ENCODE measurements at places on chromosomes 1 and 21.
A peak's percentile ranks its signal among the peaks of the same experiment; 100 is the strongest.

- DNase-seq, result no peak
These were observed 91.6 kb downstream of the KAZN start for GRCh38 chr1:14689996-14690615.

DNA sequence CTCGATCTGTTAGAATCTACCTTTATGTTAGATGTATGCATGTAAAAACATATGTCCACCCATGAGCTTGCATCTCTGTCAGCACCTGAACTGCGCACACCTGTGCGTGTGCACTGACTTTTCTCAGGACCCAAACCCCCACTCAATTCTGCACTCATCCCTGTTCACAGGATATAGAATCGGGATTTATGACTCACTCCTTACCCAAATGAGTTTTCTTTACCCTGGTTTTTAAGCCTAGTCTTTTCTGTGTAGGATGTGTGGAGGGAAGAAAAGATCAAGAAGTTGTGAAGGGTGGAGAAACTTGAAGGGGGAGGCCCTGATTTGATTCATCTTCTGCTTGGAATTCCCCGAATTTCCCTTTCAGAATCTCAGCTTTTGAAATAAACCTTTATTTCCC is 2.4 kb downstream of the ACKR1 start:
- DNase-seq, result no peak

- no peak for DNase-seq
These were observed 101.1 kb downstream of the PRKAB2 start for GRCh38 chr1:147071142-147071541.

- DNase-seq, result peak; percentile 93
These were observed 155.4 kb downstream of the CLEC20A start for GRCh38 chr1:178341261-178341956.

DNA sequence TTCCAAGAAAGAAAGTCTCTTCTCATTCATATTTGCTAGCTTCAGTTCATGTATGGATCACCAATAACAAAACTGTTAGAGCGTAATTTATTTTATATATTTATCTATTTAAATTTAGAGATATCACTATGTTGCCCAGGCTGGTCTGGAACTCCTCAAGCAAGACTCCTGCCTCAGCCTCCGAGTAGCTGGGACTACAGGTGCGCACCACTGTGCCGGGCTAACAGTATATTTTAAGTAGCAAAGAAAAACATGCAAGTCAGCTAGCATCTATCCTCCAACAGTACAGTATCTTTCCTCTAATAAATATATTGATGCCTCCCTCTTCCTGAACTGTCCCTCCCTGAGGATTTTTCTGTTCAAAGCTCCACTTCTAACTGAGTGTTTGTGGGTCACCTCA is 21.5 kb downstream of the INPP5B start:
- no peak for DNase-seq

GRCh38 chr1:174060090-174060489 is 37.9 kb upstream of the RC3H1 start:
- no peak for DNase-seq

- no peak for DNase-seq
These were observed 282.9 kb downstream of the PTPRU start for GRCh38 chr1:29519108-29519787.

DNA sequence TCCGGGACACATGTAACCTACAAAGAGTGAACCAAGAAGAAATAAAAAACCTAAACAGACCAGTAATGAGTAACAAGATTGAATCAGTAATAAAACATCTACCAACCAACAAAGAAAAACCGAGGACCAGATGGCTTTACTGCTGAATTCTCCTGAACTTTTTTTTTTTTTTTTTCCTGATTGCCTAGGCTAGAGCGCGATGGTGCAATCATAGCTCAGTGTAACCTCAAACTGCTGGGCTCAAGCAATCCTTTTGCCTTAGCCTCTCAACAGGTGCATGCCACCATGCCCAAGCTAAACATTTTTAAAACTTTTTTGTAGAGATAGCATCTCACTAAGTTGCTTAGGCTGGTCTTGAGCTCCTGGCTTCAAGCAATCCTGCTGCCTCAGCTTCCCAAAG is 11.2 kb upstream of the FGGY start:
- no peak for DNase-seq

DNA sequence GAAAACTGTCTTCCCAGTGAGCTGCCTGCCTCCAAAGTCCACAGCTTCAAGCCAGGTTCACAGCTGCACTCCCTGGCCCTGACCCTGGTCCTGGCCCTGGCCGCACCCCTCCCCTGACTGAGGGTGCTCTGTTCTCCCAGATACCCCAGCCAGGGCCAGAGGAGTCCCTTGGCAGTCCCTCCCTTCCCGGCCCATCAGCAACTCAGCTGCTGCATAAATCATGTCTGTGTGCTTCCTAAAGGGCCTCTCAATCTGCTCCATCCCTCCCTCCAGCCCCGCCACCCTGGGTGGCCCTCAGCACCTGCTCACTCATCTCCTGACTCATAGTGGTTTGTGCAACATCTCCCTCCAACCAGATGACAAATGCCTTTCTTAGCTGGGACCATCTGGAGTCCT is 24.8 kb upstream of the C1orf174 start:
- no peak for DNase-seq

- DNase-seq, result no peak
These were observed 28.4 kb upstream of the RCAN3 start for GRCh38 chr1:24474193-24474592.

- no peak for DNase-seq
These were observed 150.9 kb upstream of the POU3F1 start for GRCh38 chr1:38197312-38198061.

DNA sequence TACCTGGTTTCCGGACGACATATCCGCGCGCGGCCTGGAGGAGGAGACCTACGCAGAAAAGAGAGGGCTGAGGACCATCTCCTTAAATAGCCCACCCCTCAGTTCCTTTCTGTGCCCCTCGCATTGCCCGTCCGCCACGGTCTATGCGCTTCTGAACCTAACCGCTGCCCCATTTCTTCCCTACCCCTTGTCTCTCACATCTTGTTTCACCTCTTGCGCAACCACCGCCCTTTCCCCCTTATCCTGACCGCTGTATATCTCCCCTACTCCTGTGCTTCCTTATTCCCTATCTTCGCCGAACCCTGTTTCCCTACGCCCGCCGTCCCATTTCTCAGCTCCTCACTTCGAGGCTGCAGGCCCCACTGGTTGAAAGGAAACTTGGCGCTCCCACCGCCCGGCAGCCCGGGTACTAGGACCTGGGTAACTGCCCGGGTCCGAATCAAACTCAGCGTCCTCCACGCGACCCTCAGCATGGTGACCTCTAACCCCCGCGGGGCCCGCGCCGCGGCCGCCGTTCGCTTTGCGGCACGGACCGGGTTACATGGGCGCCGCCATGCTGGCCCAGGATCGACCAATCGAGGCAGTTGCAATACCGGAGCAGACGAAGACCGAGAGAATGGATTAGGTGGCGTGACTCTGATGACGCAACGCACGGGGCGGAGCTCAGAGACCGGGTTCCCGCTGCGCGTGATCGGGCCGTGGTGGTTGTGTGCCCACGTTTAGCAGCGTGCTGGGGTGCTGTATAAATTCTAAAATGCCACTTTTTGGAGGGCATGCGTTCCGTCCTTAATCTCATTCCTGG is at the start of gene MRPS15:
TSS of gene MRPS15 (minus strand) at position 582 of the 802 bp plus-strand sequence. CDS start at position 473, 109 bp downstream.
- DNase-seq, result peak; percentile 97

GRCh38 chr1:205493241-205494085 is 11.0 kb upstream of the CDK18 start:
- DNase-seq, result peak; percentile 89

DNA sequence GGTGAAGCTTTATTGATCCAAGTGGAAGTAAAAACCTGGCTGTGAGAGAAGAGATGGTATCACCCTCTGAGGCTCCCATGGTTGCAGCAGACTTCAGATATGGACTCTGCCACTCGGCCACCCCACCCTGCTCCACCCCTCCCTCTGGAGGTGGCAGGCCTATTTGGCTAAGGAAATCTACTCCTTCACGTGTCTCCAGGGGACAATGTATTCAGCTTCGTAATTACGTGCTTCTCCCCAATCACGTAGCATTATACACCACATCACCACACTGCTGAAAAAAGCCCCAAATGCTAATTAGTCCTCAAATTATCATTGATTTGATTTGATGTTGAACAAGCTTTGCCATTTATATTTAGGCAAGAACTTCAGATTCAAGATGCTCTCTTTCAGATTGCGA is 220.7 kb downstream of the OMA1 start:
- no peak for DNase-seq

GRCh38 chr1:48442864-48443619 is 29.0 kb downstream of the SPATA6 start:
- no peak for DNase-seq

- DNase-seq, result no peak
These were observed 12.8 kb upstream of the NRIP1 start for GRCh38 chr21:15077529-15078145.

DNA sequence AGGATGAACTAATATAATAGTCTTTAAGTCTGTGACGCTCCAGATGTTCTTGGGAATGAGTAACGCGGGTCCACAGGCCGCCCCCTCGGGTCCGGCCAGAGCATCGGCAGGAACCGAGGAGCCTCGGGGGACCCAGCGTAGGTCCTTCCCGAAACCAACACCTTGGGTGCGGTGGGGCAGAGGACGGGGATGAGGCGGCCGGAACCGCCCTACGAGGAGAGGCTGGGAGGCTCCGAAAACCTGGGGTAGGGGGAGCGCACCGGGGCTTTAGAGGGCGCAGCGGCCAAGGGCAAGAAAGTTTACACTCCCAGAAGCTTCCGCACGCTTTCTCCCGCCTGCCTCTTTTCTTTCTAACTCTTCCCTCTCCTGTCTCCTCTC is 7.1 kb downstream of the DMRTA2 start:
- DNase-seq, result no peak

DNA sequence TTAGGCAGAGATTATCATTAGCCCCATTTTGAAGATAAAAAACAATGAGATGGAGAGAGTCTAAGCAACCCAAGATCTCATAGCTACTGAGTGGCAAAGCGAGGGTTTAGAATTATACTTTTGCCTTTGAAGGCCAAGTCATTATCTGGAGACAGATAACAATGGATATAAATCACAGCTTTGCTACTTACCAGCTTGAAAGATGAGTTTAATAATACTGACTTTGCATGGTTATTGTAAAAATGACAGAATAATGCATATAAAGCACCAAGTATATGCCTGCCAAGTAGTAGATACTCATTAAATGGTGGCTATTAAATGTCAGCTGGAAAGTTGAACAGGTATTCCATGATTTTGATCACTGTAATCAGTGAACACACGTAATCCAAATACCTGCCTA is 241.6 kb upstream of the SGIP1 start:
- DNase-seq, result no peak

GRCh38 chr1:161197560-161198193 is 1.2 kb downstream of the ADAMTS4 start:
- no peak for DNase-seq

- no peak for DNase-seq
These were observed 1361.7 kb upstream of the B3GALT2 start for GRCh38 chr1:194548071-194548470.

DNA sequence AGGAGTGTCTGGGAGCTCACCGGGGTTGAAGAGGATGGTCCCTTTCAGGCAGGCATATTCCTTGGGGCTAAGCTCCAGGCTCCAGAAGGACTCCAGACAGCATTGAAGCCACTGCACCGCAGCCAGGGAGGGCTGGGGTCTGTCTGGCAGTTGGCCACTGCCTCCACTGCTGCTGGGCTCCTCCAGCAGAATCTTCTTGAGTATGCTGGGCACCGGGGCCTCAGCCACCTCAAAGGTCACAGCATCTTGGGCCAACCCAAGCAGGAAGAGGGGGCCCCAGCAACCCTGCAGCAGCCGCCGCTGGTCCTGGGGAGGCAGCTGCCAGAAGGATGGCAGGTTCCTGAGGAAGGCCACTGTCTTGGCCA is 404 bp downstream of the NR0B2 start:
- DNase-seq, result no peak

- no peak for DNase-seq
These were observed 14.5 kb downstream of the TIAM1 start for GRCh38 chr21:31329456-31330143.

GRCh38 chr21:30979054-30979453 is 59.2 kb downstream of the KRTAP19-8 start:
- DNase-seq, result no peak

GRCh38 chr21:16842696-16843035 is 670.2 kb upstream of the CXADR start:
- DNase-seq, result no peak
